Activated naive CD8-positive, alpha-beta T cell treated with anti-CD3 and anti-CD28 coated beads, Interleukin-2, amount 10 ng/mL, durations not matched to agents 7 days and 5 days (primary cell): ENCODE measurements at places on chromosomes 2 and 18. TPM values are rescaled to one million over a fixed set of nuclear protein-coding genes. Genes with fewer than 3 reads are reported as not detected.
A peak's percentile ranks its signal among the peaks of the same experiment; 100 is the strongest.

BIN1 gene
- 161 TPM for total RNA-seq

STAT4 gene
- 177 TPM for total RNA-seq

ACOXL gene
- total RNA-seq = not detected

DNA sequence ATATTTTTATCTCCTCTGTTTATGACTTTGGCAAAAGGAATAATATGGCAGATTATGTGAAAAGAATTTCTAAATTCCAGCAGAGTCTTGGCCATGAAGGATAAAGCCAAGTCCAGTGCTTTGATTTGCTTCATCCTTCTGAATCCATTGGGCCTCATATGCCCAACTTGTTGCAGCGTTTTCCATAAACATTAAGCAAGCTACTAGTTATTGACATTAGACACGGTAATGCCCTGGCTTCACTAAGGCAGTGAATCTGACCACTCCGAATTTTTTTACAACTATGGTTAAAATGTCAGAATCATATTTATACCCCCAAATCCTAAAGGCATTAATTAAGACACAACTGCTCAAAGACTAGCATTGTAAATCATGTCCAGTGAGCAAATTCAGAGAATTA, 79.8 kb downstream of the MAPRE2 start:
- H3K27ac ChIP-seq = no peak overlapping the region
- no peak for DNase-seq
- H3K4me3 ChIP-seq = no peak overlapping the region
- no peaks in the 10 kb centered on the region for H3K27me3 ChIP-seq
- peaks cover 15% of the 10 kb centered on the region for H3K4me1 ChIP-seq

GRCh38 chr2:201116959-201117734, 1.2 kb downstream of the CFLAR start:
- H3K4me1 ChIP-seq = peaks cover 35% of the 10 kb centered on the region
- peaks cover 17% of the 10 kb centered on the region for H3K36me3 ChIP-seq

GRCh38 chr18:3901811-3902210, 451.8 kb downstream of the TGIF1 start:
- no peak for DNase-seq
- H3K36me3 ChIP-seq = no peaks in the 10 kb centered on the region
- H3K4me1 ChIP-seq = no peaks in the 10 kb centered on the region
- H3K27me3 ChIP-seq = no peaks in the 10 kb centered on the region
- H3K4me3 ChIP-seq = no peak overlapping the region

DNA sequence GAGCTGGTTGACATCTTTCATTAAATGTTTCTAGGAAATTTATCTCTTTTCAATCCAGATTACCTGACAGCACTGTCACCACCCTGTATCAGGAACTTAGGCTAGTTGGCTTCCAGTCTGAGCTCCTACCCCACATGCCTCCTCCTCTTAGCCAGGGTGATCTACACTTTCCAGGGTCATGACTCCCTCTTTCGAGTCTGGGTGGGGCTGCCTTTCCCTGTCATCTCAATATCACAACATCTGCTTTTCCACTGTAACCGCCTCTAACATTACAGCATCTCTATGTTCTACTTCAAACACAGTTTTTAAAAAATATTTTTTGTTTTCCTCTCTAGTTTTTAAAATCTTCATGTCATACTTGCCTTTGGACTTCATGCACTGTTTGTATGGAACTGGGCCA, 129.2 kb downstream of the RBMS1 start:
- peaks cover 26% of the 10 kb centered on the region for H3K4me1 ChIP-seq
- no peak overlapping the region for H3K27ac ChIP-seq
- no peaks in the 10 kb centered on the region for H3K27me3 ChIP-seq
- DNase-seq = no peak
- peaks cover 38% of the 10 kb centered on the region for H3K36me3 ChIP-seq

DNA sequence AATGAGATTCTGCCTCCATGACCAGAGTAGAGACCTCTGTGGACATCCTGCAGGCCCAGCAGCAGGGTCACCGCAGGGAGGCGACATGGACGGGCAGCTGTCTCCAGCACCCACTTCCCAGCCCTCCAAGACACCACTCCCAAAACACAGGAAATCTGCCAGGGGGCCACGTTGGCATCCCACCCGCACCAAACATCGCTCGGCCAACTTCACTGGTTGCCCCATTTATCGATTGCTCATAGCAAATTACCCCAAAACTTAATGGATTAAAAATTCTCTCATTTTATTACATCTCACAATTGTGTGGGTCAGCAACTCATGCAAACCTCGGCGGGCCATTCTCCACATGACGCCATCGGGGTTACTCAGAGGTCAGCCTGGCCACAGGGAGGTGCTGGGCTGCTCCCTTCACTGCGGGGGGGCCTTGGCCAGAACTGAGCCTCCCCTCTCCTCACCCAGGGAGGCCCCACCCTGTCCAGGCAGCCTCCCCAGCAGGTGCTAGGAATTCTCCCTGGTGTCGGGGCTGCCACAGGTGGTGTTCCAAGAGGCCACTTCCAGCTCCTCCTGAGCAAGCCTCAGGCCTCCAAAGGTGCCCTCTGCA, 420.7 kb upstream of the MYT1L start:
- peaks cover 1% of the 10 kb centered on the region for H3K27me3 ChIP-seq
- DNase-seq = no peak
- no peaks in the 10 kb centered on the region for H3K4me1 ChIP-seq
- no peak overlapping the region for H3K4me3 ChIP-seq
- no peaks in the 10 kb centered on the region for H3K36me3 ChIP-seq

DNA sequence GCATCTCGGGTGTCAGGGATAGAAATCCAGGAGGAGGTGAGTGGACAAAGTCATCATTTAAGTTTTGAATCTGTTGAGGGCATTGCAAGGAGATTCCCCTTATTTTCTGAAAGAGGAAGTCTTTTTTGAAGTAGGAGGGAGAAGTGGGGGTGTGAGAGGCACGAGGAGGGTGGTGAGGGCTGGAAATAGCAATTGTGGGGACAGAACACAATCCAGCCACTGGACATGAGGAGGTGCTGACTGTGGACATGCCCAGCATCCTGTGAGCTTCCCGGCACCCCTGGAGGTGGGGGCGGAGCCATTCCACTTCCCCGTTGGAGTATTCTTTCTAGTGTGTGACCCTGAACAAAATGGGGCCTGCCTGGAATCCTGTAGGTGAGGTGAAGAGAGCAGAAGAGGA, 310.7 kb upstream of the EPAS1 start:
- H3K4me3 ChIP-seq = no peak overlapping the region
- no peaks in the 10 kb centered on the region for H3K4me1 ChIP-seq
- no peaks in the 10 kb centered on the region for H3K27me3 ChIP-seq

DNA sequence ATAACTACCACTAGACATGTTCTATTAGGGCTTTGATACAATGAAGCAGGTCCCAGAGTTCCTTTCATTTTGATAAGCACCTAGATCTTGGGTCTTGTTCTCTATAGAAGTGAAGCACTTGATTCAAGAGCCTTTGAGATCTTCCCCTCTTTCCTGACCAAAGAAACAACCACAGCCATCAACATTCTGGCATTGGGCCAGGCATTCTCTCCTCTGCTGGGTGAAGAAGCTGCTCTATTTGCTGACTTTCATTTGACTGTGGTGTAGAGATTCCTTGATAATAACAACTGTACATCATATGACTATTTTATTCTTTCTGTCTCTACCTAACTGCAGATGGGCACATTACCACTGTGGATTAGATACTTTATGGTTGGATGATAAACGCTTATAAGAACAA, 96.6 kb upstream of the LYPD1 start:
- H3K27ac ChIP-seq = no peak overlapping the region
- no peaks in the 10 kb centered on the region for H3K27me3 ChIP-seq
- no peaks in the 10 kb centered on the region for H3K36me3 ChIP-seq

- H3K4me3 ChIP-seq = no peak overlapping the region
Measured at GRCh38 chr18:1371724-1372123, 467.1 kb downstream of the ADCYAP1 start.

DNA sequence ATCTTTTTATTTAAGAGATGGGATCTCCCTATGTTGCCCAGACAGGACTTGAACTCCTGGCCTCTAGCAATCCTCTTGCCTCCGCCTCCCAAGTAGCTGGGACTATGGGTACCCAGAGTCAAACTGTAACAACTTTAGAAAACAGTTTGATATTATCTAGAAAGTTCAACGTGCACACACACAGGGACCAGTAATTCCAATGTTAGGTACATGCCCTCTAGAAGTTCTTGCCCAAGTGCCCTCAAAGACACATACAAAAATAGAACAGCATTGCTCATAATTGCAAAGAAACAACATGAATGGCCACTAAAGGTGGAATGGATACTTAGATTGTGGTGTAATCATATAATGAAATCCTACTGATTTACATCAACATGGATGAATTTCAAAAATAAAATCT, 12.6 kb upstream of the LPIN2 start:
- H3K36me3 ChIP-seq = no peaks in the 10 kb centered on the region
- no peaks in the 10 kb centered on the region for H3K27me3 ChIP-seq

GRCh38 chr2:240368781-240369331, 66.6 kb upstream of the GPC1 start:
- no peak for DNase-seq
- H3K27me3 ChIP-seq = no peaks in the 10 kb centered on the region
- H3K4me1 ChIP-seq = no peaks in the 10 kb centered on the region
- H3K4me3 ChIP-seq = no peak overlapping the region

DNA sequence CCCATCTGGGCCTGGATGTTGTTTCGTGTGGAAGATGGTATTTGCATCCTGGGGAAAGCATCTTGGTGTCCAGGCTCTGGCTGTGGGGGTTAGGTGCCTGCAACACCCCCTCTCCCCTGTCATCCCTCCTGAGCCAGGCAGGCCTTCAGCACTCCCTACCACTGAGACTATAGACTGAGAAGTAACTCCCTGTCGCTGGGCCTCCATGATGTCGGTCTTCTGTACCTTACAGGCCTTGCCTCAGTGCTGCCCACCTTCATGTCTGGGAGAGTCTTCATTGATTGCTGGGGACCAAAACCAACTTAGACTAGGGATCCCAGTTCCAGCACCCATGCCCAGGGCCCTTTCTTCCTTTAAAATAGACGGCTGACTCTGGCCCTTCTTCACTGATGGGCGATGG, 33.1 kb upstream of the DNMT3A start:
- peaks cover 6% of the 10 kb centered on the region for H3K36me3 ChIP-seq
- H3K27ac ChIP-seq = no peak overlapping the region
- DNase-seq = peak; percentile 15
- H3K27me3 ChIP-seq = no peaks in the 10 kb centered on the region
- peaks cover 23% of the 10 kb centered on the region for H3K4me1 ChIP-seq
- H3K4me3 ChIP-seq = no peak overlapping the region

DNA sequence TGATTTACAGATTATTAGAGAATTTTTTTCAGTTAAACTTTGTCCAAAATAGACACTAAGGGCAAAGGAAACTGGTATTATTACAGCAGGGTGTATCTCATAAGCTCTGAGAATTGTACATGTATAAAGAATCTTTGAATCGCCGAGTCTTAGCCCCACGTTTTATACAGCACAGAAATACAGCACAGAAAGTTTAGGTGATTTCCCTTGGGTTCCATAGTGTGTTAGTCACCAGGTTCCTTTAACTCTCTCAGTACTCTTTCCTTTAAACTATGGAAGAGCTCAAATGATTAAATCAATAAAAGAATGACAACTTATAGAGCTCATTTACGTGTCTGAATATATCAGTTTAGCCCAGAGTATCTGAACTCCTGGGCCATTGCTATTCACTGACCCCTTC, 256.8 kb downstream of the NEDD4L start:
- no peak overlapping the region for H3K27ac ChIP-seq
- peaks cover 12% of the 10 kb centered on the region for H3K27me3 ChIP-seq
- H3K36me3 ChIP-seq = no peaks in the 10 kb centered on the region
